Activated CD4-positive, CD25-positive, alpha-beta regulatory T cell treated with anti-CD3 and anti-CD28 coated beads, Interleukin-2, amount 50 U/mL, for 24 hours (primary cell): ENCODE measurements at places on chromosomes 1 and 21.

- no peak for ATAC-seq
Observed at GRCh38 chr1:64766429-64766828, 21.6 kb downstream of the RAVER2 start.

DNA sequence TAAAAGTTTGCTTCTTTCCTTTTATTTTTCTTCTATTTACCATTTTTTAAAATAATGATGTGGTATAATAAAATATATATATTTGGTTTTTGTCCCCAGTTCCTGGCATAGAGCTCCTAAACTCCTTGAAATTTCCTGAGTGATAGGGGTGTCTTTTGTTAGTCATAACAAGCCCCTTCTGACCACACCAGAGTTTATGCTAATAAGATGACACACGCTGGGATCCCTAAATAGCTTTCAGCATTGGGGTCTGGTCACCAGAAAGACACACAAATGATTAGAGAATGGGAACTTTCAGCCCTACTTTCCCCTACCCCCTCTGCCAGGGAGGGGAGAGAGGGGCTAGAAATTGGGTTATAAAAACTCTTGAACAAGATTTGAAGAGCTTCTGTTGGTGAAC is 56.2 kb downstream of the COL24A1 start:
- ATAC-seq: no peak

DNA sequence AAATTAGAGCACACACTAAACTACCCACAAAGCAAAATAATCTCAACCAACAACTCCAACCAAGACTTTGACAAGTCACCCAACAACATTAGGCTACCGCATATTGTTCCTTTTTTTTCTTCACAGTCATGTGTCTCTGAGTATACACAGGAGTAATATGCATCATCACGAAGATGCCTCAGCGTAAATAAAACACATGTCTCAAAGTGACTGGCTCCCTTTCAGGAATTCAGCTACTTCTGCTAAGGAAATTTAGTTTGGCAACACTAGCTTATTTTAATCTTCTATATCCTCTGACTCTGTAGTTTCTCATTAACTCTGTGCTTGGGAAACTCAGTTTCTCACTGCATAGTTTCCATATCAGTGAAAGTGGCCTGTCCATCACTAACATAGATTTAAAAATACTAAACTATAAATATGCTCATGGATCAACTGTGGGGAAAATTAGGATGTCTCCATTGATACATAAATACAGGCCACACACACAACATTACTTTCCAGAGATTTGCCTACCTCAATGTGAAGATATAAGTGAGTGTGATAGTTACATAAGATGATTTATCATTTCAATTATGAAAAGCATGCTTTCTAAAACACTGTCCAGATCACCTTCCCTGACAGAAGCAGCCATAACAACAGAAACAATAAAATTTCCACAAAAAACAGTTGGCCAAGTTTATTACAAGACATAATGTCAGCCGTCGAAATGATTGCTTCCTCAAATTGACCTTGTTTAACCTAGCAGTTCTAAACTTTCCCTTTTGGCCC is 113.2 kb downstream of the PTGER3 start:
- ATAC-seq: no peak

GRCh38 chr1:223363856-223364684 is at the start of gene SUSD4:
TSS of gene SUSD4 (minus strand) at chr1:223364176. CDS start at chr1:223363425, 751 bp downstream.
- ATAC-seq: peak; percentile 73

DNA sequence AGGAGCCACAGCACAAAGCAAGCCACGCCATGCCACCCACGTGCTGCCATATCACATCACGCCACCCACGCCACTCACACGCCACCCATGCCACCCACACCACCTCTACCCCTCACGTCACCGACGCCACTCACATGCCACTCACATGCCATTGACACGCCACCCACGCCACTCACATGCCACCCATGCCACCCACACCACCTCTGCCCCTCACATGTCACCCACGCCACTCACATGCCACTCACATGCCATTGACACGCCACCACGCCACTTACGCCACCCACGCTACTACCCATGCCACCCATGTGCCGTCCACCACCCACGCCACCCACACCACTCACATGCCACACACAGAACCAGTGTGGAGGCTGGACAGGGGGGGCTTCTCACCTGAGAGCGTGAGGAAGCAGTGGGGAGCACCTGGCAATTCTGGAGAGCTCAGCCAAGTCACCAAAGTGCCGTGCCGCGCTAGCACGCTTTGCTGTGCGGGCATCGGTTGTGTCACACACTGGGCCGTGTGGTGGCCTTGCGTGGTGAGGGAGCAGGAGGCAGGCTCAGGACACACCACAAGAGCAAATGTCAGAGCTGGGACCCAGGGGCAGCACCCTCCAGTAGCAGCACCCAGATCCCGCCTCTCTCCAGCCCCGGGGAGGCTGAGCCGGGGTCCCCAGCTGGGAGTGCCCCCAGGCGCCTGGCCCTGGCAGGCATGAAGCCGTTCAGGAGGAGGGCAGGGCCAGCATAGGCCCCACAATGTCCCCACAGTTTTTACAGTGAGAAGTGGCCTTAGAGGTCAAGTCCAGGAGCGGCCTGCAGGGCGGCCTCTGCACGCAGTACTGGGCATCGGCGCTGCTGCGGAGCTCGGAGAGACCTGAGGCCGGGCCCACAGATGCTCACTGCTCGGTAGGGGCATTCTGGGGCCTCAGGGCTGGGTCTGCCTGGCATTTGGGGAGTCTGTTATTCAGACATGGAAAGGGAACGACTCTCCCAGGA is 70.0 kb downstream of the AGPAT3 start:
- no peak for ATAC-seq

GRCh38 chr21:42068256-42068545 is 2.9 kb upstream of the UMODL1 start:
- no peak for ATAC-seq

GRCh38 chr1:60791226-60791625 is 291.1 kb upstream of the NFIA start:
- no peak for ATAC-seq

DNA sequence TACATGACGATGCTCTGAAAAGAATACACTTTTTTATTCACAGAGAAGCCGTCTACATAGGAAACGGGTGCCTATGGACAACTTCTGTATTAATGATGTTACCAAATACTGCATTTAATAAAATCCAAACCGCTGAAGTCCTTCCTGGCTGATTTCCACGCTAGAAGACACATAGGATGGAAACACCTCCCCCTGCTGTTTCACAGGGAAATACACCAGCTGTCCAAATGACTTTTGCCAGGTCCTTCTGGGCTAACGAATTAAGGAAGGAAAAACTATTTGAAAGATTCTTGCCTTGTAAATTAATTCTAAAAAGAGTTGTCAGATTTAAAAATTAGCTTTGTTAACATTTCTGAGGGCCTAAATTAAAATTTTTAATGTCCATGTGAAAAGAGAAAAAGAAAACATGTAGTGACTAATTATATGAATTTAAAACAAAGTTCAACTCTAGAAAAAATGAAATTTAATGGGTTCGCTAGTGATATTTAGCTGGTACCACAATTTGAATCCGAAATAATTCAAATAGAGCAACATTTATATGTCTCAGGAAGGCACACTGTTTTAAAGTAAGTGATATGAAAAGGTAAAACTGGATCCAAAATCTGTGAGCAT is 146.0 kb downstream of the RERE start:
- no peak for ATAC-seq

GRCh38 chr1:162372159-162373071 is 4.2 kb downstream of the SPATA46 start:
- ATAC-seq: no peak

DNA sequence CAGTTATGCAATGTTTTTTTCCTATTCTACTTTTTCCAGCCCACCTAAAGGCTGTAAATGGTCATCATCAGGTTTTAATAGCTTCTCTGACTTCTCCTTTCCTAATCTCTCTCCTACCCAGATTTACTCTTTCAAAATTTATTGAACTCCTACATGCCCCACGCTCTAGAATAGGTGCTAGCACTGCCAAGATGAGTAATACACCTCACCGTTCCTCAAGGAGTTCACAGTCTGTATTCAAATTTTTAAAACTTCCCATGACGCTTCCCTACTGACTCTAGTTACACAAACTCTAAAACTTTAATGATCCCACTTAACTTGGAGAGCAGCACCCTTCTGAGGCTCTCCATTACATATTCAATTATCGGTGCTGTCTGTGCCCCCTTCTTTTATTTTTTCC is 51.6 kb downstream of the ALG14 start:
- ATAC-seq: no peak

GRCh38 chr1:17696417-17697301 is 58.5 kb upstream of the ACTL8 start:
- ATAC-seq: no peak

DNA sequence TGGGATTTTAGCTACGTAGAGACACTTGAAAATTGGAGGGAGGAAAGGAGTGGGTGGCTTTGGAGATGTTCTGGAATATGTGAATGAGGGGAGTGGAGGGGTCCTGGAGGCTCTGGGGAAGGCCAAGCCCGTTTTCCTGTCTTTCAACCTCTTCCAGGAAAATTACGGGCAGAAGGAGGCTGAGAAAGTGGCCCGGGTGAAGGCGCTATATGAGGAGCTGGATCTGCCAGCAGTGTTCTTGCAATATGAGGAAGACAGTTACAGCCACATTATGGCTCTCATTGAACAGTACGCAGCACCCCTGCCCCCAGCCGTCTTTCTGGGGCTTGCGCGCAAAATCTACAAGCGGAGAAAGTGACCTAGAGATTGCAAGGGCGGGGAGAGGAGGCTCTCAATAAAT is 442 bp upstream of the RUSC1 start:
- ATAC-seq: no peak

- ATAC-seq: no peak
Observed at GRCh38 chr1:915295-916172, 8.2 kb upstream of the SAMD11 start.

GRCh38 chr1:67489643-67490042 is 59.4 kb upstream of the SERBP1 start:
- ATAC-seq: peak; percentile 53

DNA sequence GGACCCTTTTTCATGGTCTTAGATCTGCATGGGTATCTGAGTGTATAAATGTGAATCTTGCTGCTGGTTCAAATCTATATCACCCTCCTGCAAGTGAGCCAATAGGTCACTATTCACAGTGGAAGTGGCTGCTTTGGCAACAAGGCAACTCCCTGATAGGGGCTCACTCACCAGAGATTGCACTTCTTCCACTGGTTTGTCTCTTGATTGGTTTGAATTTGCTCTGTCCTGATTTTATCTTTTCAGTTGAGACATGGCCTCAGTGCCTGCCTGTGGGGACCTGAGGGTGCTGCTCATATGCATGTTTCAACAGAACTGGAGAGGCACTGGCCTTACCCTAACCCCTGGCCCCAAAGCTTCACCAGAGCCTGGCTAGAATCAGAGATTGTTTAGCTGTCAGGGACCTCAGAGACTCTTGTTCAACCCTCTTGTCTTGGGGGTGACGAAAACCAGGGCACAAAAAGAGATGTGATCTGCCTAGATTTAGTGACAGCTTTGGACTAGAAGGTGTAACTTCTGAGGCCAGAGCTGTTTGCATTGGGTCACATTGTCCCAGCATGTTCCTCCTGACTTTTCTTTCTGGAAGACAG is 16.9 kb downstream of the AVPR1B start:
- no peak for ATAC-seq

GRCh38 chr1:96366516-96366915 is 355.1 kb upstream of the PTBP2 start:
- no peak for ATAC-seq

DNA sequence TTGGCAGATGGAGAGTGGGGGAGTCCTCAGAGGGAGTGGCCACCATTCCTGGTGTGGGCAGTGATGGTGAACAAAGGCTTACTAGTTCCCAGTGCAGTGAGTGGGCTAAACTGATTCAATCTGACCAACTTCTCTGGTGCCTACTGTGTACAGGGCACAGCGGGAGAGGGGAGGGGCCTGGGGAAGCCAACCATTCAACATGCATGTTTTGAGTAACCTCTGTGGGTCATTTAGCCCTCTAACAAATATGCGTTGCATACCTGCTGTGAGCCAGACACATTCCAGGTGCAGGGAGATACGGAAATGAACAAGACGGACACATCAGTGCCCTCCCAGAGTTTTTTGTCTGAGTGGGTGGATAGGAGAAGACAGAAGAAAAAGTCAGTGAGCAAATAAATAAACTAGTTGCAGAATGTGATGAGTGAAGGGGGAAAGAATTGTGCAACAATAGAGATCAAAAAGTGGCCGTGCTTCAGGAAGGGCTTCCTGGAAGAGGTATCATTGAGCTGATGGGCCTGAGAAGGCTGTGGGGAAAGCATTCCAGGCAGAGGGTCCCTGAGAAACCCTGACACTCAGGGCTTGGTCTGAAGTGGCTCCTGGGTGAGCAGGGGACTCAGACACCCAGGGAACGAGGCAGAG is 78.8 kb downstream of the EPHB2 start:
- ATAC-seq: no peak

DNA sequence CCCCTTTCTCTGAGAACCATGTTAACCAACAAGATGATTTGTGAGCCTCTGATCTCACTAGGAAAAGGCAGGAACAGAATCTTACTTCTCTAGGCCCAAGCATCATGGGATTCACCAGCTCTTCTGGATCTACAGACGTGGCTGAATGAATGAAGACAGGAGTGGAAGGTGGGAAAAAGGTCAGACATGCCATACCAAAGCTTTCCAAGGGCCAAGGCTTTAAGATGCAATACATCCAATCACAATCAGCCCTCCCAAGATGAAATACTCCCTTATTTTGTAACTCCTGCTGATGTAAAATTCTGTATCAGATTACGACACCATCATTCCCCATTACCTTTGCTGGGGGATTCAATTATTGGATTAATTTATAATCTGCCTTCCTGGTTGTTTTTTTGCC is 80.9 kb downstream of the SSBP3 start:
- ATAC-seq: no peak

DNA sequence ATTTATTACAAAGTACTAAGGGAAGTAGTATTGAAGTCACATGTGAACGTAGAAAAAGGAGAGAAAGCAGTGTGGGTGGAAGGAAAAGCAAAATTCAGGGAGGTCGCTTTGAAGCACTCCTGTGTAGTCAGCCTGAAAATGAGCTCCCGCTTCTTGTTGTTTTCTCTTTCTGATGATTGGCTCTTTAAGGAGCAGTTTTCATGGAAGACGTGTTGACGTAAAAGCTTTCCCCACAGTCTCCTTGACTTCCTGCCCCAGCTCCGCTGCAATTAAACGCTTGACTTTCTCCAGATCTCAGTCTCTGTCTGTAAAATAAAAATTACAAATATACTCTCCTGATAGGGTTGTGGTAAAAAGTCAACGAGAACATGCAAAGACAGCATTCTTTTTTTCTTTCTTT is 661.5 kb upstream of the ZP4 start:
- no peak for ATAC-seq

- no peak for ATAC-seq
Observed at GRCh38 chr1:46692811-46693770, 21.4 kb downstream of the TEX38 start.

- ATAC-seq: no peak
Observed at GRCh38 chr1:15719381-15720120, 16.5 kb upstream of the SLC25A34 start.

GRCh38 chr1:224732377-224733026 is 116.4 kb downstream of the CNIH3 start:
- no peak for ATAC-seq

- ATAC-seq: no peak
Observed at GRCh38 chr1:89809556-89809955, 11.3 kb upstream of the LRRC8D start.
